Thoracic aorta (tissue), 2 donors: ENCODE measurements at places on chromosomes 6 and 20.

DNA sequence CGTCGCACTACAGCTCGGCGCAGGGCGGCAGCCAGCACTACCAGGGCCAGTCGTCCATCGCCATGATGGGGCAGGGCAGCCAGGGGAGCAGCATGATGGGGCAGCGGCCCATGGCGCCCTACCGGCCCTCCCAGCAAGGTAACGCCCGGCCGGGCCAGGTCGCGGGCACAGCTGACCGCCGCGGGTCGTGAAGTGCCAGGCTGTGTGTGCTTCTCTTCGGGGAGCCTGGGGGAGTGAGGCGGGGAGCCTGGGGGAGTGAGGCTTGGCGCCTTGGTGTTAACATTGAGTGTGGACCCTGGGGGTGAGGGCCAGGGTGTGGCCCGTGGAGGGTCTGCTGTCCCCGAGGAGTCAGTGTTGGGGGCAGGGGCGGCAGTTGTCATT is 19.4 kb upstream of the MTG2 start:
- no peak for DNase-seq

GRCh38 chr6:143007646-143008045 is 53.0 kb upstream of the AIG1 start:
- no peak for DNase-seq

DNA sequence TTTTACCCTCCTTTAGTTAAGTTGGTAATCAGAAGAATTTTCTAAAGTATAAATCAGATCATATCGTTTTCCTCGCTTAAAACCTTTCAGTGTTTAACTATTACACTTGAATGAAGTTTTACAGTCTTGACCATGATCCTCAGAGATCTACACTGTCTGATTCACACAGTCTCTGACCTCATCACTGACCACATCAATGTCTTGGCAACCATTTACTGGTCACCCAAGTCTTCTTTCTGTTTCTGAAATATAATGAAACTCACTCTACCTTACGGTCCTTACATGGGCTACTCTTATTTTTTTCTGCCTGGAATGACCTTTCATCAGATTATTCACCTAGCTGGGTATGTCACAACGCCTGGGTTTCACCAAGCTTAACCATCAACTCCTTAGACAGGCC is 71.4 kb downstream of the ADGB start:
- no peak for DNase-seq

GRCh38 chr6:91483415-91484105 is 896.7 kb upstream of the MAP3K7 start:
- DNase-seq: no peak

DNA sequence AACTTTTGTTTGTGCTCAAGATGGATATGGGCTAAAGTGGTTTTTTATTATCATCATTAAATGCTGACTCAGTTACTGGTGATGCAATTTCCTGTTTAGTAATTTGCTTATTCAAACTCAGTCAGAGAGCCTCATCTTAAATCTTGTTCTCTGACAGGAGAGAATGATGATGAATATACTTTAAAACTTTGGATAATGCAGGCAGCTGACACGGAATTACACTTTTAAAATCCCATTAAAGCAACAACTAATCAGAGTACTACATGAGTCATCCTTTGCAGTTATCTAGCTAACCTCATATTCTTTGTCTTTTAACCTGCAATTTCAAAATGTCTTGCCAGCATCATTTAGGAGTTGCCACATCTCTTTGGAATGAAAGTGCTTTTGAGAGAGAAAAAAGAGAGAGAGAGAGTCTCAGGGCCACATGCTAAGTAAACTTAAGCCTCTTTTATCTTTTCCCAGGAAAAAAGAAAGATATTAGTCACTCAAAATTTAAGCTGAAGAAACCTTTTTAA is 9.2 kb upstream of the C6orf141 start:
- no peak for DNase-seq

GRCh38 chr6:160421854-160422253 is 73.7 kb downstream of the SLC22A3 start:
- DNase-seq: peak; percentile 33

GRCh38 chr6:337805-338368 is 45.6 kb downstream of the DUSP22 start:
- no peak for DNase-seq

DNA sequence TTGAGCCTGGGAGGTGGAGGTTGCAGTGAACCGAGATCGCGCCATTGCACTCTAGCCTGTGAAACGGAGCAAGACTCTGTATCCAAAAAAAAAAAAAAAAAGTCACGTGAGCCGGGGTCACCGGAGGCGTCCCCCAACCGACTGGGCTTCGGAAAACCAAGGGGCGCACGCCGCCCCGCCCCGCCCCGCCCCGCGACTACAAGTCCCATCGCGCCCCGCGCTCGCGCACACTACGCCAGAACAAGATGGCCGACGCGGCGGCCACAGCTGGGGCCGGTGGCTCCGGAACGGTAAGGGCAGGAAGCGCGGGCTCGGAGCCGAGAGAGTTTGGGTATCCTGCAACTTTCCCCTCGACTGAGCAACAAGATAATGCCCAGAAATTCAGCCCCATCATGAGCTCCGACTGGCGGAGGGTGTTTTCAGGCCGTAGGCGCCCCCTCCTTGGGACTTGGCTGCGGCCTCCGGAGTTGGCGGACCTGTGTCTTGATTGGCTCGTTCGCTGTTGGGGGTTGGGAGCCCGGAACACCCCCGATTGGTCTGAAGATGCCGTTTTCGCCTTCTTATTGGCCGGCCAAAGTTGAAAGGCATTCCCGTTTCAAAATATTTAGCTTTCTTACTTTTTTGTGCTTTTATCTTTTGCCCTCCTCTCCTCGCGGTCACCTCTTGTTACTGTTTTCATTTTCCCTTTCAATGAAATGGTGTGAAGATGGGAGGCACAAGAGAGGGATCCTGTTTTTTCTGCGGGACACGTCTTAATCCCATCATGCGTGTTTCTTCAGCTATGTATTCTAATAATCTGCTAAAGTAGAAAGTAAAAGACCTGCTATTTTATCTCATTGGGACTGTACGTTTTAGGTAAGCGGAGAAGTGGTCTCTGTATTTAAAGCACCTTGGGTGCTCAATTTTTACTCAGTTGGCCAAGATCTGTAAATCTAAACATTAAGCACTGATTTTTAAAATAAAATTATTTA is at the start of gene TAF8:
Gene TAF8, plus strand, starts transcription at position 228 of the 971 bp plus-strand sequence. Its CDS starts 18 bp downstream, at position 246.
- peak; percentile 76 for DNase-seq

DNA sequence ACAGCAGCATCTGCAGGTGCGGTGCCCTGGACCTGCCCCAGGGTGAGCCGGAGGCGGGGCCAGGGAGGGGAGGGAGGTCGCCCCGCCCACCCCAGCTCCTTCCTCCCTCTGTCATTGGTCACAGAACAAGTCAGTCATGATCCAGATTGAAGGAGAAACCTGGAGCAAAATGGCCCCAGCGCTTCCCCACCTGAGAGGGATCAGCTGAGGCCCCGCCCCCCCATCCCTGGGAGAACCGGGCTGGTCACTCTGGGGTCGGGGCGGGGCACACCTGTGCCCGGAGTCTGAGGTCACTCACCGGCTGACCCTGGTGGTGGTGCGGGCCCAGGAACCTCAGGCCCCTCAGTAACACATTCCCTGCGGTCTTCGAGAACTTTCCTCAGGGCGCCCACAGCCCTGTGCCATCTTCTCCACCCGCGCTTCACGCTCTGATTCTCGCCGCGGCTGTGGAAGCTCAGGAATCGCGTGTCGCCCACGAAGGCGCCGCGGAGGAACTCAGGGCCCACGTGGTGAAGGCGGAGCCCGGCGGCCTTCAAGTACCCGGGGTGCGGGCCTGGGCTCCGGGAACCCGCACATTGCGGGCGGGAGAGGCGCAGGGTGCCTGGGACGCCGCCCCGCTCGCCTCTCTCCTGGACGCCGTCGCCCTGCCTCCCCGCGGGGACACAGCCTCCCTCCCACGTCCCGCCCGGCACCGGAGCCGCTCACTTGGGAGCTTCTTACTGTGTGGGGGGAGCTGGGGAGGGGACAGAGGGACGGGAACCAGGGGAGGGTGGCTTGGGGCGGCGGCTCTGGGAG is 36.4 kb upstream of the HLA-C start:
- no peak for DNase-seq

- no peak for DNase-seq
These were observed 862 bp upstream of the SOBP start for GRCh38 chr6:107488875-107489635.

GRCh38 chr6:169255643-169256042 is 2.0 kb upstream of the THBS2 start:
- DNase-seq: no peak

GRCh38 chr20:42429761-42430458 is 759.8 kb downstream of the PTPRT start:
- no peak for DNase-seq

- DNase-seq: no peak
These were observed 356.9 kb downstream of the KIF16B start for GRCh38 chr20:16216227-16216913.

- DNase-seq: no peak
These were observed 43.6 kb downstream of the NCOA7 start for GRCh38 chr6:125834348-125834747.

DNA sequence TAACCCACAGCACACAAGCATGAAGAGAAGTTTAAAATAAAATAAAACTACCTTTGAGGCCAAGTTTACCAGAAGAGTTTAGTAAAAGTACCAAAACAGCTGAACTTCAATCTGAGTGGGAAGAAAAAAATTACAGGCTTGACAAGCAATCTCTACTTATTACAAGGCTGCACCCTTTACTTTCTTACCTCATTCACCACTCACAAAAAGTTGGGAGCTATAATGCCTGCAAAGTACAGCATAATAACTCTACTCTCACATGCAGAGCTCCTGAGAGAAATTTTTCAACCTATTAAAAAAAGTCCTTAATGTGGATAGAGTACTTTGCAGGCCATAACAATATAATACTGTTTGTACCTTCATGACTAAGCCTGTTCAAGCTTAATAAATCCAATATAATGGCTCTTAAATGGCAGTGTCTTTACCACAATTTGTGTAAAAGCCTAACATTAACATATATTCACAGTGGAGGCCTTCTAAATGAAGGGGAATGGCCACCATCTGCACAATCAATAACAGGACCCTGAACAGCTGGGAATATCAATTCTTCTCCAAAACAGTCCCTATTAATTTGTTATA is 103.1 kb downstream of the DST start:
- DNase-seq: no peak

GRCh38 chr6:89547281-89547680 is 91.3 kb downstream of the LYRM2 start:
- DNase-seq: no peak

GRCh38 chr20:6134592-6134991 is 11.8 kb upstream of the FERMT1 start:
- DNase-seq: no peak

- DNase-seq: no peak
These were observed 13.0 kb upstream of the ABHD16B start for GRCh38 chr20:63848003-63848911.

DNA sequence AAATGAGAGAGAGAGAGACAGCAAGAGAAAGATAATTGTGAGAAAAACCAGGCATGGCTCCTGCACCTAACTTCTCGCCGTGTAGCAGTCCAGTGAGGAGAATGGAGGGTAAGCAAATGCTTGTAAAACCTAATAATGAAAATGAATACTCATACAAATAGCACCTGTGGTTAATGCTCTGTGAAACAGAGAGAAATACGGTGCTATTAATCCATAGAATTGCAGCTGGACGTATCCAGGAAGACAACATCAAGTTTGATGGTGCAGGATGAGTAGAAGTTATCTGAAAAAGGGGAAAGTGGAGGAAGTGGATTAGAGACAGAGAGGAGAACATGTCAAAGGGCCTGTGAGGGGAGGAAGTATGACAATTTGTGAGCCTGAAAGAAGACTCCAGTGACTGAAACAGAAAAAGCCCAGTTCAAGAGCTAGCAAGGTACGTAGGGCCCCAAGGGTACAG is 89.4 kb upstream of the PAK5 start:
- DNase-seq: no peak

GRCh38 chr6:111406200-111406721 is 76.8 kb downstream of the REV3L start:
- DNase-seq: no peak

GRCh38 chr6:68675548-68675947 is 40.5 kb downstream of the ADGRB3 start:
- no peak for DNase-seq

DNA sequence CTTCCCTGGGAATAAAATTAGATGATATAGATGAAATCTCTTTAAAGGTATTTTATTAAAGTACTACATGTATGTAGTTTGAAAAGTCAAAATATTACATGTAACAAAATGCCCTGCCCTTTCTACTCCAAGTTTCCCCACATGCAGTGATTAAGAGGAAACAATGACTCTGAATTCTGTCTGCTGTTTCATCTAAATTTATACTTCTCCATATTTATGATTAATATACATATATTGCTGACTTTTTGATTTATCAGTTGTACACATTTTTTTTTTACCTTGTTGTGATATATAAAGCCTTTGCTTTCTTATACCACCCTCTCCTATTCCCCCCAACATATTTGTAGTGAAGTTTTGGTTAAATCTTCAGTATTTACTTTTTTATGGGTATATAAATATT is 127.9 kb downstream of the ZFAND3 start:
- no peak for DNase-seq

DNA sequence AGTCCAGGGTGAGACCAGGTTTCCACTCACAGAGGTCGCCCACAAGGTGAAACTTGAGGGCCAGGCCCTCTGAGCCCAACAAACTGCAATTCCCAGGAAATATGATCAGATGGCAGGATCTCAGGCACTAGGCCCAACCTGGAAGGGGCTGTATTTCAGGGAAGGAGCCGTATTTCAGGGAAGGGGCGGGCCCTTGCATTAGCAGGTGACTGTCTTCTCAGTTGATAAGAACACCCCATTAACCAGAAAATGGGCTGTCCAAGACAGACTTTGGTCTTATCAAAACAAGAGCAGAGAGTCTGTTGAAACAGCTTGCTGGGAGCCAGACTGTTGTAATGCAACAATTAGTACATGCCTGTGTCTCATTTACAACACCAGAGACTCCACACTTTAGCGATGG is 10.9 kb upstream of the BNIP5 start:
- no peak for DNase-seq

DNA sequence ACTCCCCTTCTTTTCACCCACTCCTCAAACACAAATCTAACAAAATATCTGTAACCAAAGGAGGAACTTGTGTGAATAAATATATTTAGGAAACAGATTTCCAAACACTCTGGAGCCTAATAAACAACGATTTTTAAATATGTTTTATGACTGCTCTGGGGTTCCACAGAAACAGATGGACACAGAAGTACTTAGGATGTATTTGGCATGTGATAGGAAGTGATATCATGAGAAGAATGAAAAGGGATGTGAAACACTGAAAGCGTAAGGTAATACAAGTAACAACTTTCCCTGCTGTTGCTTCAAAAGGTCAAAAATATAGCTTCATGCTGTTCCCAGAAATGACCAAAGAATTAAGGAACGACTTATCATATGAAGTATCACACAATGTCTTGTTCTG is 26.1 kb upstream of the ENPP1 start:
- no peak for DNase-seq

GRCh38 chr6:47697925-47698324 is 455 bp upstream of the ADGRF4 start:
- no peak for DNase-seq

GRCh38 chr6:138109042-138109997 is 2.1 kb upstream of the PERP start:
- peak; percentile 35 for DNase-seq
